ENCODE measurements at places on chromosomes 2 and 18.

- DNase-seq = no peak
Observed at GRCh38 chr2:19839438-19839837, 62.3 kb downstream of the TTC32 start.

DNA sequence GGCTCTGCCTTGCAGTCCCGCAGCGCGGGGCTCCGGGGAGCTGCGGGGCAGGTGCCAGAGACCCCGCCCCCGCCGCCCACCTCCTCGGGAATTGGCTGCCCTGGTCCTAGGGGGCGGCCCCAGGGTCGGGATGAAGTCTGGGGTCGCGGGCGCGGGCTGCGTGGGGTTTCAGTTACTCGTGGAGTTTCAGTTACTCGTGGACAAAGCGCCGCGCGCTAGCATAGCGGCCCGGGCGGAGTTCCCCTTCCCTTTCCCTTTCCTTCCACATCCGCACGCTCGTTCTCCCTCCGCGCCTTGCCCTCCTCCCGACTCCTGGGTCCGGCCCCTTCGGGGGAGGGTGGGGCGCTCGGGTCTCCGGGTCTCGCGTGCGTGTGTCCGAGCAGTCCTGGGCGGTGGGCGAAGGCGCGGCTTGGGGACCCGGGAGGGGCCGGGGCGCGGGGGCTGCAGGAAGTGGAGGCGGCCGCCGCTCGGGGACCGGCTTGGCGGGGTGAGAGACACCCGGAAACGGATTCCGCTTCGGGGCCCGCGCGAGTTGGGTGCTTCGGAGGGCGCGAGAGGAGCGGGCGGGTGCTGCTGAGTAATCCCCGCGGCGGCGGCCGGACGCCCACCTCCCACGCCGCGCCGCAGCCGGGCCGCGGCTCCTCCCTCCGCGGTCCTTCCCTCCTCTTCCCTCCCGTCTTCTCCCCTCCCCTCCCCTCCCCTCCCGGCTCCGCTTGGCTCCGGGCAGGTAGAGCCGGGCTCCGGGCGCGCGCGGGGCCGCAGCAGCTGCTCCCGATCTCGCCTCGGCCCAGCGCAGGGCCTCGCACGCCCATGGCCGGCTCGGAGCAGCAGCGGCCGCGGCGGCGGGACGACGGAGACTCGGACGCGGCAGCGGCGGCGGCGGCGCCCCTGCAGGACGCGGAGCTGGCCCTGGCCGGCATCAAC lies at the start of gene TTC39C:
Gene TTC39C, plus strand, starts transcription at position 693 of the 924 bp plus-strand sequence. Its CDS starts 118 bp downstream, at position 811.
- DNase-seq = peak; percentile 24

GRCh38 chr18:46630160-46630559 lies 26.9 kb downstream of the LOXHD1 start:
- DNase-seq = no peak

GRCh38 chr18:70194227-70194890 lies 11.1 kb downstream of the RTTN start:
- no peak for DNase-seq

DNA sequence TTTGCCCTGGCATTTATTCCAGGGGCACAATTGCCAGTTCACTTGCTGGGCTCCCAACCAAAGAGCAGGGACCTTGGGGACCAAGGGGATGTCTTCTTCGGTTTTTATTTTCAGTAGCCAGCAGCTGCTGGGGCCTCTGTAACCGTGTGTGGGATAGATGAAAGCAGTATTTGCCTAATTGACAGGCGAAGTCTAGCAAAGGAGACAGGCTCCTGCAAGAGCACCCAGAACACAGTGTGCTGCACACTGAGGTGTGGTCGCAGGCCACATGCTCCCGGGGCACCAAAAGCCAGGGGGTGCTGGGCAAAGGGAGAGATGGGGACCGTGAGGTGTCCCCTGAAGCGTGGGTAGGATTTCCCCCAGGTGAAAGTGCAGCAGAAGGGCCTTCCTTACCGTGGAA lies 5.3 kb downstream of the SAG start:
- no peak for DNase-seq

- no peak for DNase-seq
Observed at GRCh38 chr2:5710615-5711014, 18.4 kb downstream of the SOX11 start.

GRCh38 chr2:9465170-9465569 lies 9.2 kb upstream of the IAH1 start:
- no peak for DNase-seq

DNA sequence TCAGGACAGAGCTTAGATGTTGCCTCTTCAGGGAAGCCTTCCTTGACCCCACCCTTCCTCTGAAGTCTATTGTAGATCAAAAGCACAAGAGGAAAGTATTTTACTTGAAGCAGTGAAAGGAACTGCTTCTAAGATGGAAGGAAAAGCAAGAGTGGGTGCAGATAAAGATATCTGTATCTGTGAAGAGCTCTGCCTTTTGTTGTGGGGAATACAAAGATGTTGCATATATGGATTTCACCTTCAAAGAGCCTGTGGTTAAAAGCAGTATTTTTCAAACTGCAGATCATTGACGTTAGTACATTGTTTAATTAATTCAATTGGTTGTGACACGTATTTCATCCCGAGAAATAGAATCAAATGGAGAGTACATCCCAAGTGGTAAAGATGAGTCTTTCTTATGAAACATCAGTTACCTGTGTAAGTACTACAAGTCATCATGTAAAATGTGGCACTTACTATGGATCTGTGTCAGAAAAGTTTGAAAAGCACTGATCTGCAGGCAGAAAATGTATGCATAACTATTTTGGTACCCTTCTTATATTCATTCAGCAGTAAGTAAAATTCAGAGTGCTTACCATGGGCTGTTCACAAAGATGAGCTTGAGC lies 24.6 kb upstream of the TNFRSF11A start:
- DNase-seq = no peak

All from thoracic aorta (tissue), 2 donors.